ENCODE measurements at places on chromosomes 12 and 14.

- DNase-seq: no peak
These were observed 1.5 kb downstream of the SLC7A8 start for GRCh38 chr14:23181946-23182345.

DNA sequence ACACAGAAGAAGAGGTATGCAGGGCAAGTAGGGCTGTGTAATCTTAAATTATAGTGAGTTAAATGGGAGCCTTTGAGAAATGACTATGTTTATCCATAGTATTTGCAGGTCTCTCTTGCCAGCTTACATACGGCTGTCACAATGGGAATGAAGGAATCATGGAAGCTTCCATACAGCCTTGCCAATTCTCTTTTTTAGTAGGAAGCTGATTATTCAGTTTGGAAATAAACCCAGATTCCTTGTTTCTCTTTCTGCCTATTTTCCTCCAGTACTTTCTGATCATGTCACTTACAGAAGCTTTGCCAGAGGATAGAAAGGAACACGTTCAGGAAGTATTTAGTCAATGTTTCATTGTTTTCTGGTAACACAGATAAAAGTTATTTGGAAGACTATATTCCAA, 217.4 kb upstream of the DIO2 start:
- no peak for DNase-seq

- no peak for DNase-seq
These were observed 29.8 kb downstream of the KCNA1 start for GRCh38 chr12:4939418-4940023.

DNA sequence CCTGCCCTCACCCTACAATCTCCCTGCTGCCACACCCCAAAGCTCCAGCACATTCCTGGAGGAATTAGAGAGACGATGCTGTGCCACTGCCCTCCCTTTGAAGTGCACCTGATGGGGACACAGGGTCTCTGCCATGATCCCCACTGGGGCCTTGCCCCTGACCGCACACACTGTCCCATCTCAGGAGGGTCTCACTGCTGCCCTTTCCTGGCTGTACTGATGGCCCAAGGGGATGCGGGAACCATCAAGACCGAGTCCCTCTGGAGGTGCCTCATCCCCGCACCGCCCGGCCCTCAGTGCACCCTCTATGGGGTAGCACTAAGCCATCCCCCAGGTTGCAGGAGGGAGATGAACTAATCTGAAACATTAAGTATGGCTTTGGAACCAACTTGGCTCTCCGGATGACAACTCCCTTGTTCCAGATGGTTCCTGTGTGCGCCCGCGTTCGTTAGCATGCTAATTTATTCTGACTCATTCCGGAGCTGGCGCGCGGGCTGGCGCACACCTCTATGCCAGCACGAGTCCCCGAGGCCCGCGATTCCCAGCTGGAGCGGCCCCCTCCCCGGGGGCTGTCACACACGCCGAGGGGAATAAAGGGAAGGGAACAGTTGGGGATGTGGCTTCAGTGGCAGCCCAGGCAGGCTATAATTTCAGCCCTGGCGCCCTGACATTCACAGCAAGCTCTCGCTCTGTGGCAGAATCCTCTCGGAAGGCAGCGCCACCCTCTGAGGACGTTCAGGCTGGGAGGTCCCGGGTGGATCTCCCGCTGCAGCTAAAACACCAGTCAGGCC, 34.2 kb upstream of the C14orf180 start:
- peak; percentile 14 for DNase-seq

GRCh38 chr12:6452944-6453630, 1.2 kb downstream of the TAPBPL start:
- no peak for DNase-seq

DNA sequence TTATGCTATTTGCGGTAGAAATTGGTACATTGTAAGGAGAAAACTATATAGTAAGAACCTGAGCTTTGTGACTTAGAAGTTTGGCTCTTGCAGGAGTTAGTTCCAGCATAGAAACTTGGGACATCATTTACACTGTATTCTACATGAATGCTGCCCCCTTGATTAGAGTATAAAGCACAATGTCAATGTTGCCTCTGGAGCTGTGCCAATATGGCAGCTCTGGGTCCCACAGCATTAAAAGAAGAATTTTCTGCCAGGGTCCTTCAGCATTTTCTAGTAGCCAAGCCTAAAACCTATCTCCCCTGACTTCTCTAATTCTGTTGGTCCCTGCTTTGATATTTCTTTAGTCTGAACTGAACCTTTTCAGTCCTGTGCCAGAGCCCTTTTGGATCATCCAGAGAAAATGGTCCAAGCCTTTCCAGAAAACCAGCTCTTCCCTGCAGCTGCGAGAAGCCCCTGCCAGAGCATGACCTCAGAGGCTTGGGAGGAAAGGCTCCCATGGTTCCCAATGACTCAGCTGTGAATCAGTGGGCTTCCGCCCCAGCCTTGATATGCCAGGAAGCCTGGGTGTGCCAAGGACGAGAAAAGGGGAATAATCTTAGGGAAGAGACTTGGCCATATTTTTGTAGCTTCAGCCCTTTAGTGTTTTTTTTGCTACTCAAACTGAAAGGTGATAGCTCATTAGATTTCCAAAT, 43.2 kb downstream of the PLEKHG7 start:
- no peak for DNase-seq

DNA sequence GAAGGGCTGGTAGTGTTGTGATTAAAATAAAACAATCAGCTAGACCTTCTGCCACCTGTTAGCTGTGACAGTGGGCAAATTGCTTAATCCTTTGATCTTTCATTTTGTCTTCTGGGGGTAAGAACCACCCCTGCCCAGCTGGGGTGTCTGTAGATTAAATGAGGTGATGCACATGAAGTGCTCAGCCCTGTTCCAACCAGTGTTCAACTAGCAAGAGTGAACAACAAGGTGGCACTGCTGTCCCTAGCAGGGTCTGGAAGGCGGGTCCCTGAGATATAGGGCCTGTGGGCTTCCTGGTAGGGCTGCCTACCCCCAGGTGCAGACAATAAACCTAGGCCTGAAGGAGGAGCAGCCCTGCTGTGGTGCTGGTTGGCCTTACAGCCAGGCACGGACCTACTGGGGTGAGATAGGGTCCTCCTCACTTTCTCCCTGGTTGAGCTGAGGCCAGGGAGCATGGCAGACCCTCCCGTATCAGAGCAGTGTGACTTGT, 60.6 kb downstream of the ARL6IP4 start:
- DNase-seq: peak; percentile 42

GRCh38 chr14:95697764-95698163, 11.5 kb downstream of the TCL1B start:
- no peak for DNase-seq

DNA sequence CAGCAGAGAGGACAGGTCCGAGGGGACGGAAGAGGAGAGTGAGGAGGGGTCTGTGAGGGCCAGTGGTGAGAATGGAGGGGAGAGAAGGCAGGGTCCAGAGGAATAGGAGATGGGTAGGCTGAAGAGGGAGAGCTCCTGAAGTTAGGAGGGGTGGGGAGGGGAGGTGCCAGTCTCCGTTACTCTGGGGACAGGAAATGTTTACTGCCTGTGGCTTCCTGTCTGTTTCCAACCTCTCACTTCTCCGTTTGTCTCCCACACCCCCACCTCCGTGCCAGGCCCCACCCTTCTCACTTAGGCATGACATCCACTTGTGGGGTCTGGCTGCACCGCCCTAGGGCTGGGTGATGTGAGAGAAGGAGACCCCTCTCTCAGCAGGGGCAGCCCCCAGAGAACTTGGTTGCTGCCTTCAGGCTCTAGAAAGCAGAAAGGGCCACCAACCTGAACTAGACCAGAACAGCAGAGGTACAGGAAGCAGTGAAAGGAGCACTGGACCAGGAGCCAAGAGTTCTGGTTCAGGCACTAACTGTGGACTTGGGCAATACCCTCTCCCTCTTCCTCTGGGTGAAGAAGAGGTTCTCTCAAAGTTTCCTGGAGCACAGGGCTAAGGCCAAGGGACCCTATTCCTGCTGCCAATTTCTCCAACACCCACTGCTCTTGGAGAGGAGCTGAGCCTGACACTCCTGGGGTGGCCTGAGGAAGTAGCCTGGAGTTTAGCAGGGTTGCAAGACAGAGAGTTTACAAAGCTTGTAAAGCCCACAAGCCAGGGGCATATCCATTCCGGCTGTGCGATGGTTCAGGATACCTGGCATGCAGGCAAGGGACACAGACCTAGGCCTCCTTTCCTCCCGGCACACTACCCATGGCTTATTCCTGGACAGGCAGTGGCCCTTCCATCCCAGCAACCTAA, 5.5 kb downstream of the ITGA5 start:
- peak; percentile 90 for DNase-seq

- DNase-seq: peak; percentile 85
These were observed 1.4 kb upstream of the ARHGEF40 start for GRCh38 chr14:21068521-21069387.

GRCh38 chr14:99789581-99789980, 3.6 kb upstream of the EML1 start:
- DNase-seq: no peak

GRCh38 chr12:91870872-91871707, 274.6 kb downstream of the BTG1 start:
- no peak for DNase-seq

GRCh38 chr12:3747976-3748619, 4.8 kb downstream of the CRACR2A start:
- DNase-seq: no peak

GRCh38 chr12:76398106-76398505, 49.9 kb upstream of the BBS10 start:
- DNase-seq: no peak

GRCh38 chr12:39402922-39403321, 40.0 kb downstream of the KIF21A start:
- DNase-seq: no peak

- no peak for DNase-seq
These were observed 2.0 kb downstream of the TEX52 start for GRCh38 chr12:2854669-2855453.

DNA sequence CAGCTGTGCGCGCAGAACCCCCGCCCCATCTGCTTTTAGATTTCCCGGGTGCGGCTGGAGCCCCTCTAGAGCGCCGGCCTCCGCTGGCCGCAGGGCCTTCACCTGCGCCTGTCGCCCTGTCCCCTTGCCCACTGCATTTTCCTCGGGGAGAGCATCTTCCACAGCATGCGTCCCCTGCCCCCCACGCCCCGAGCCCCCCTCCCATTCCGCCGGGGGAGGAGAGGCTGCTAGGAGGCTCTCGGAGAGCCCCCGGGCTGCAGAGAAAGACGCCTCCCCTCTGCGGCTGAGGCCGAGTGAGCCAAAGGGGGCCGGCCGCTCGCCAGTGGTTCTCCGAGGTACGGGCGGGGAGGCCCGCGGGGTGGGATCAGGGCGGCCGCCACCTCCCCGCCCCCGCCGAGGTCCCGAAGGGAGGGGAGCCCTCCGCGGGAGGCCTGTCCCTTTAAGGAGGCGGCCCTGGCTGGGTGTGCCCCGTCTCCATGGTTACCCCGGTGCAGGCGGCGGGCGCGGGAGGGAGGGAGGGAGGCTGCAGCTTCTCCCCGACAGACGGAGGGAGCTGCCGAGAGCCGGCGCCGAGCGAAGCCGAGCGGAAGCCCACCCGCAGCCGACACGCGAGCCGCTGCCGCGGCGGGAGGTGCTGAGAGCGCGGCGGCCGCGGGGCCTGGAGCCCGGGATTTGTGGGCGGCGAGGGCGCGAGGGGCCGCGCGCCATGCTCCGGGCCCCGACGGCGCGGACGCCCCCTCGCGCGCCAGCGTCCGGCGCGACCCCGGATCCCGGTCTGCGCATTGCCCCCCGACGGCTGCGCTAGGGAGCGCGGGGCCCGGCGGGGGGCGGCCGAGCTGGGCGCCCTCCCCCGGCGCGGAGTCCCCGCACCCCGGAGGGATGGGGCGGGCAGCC, at the start of gene KCNH3:
Gene KCNH3, plus strand, starts transcription at position 521 of the 894 bp plus-strand sequence. CDS start 387 bp downstream, outside the sequence.
- peak; percentile 91 for DNase-seq

DNA sequence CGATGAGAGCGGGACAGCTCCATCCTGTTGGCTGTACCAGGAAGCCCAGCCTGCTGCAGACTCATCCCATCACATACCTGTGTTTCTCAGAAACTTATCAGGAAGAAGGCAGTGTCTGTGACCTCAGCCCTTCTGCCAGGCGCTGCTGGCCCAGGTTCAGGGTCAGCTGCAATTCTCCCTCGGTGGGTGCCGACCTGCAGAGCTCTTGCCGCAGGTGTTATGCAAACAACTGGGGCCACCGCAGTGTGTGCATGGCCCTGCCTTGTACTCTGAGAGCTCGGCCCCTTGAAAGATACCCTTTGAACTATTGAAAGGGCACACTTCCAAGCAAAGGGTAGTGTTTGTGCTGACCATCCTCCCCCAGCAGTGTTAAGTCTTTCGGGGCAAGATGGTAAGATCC, 322.2 kb upstream of the DIO3 start:
- DNase-seq: no peak

GRCh38 chr14:28936601-28937000, 170.0 kb downstream of the FOXG1 start:
- no peak for DNase-seq

DNA sequence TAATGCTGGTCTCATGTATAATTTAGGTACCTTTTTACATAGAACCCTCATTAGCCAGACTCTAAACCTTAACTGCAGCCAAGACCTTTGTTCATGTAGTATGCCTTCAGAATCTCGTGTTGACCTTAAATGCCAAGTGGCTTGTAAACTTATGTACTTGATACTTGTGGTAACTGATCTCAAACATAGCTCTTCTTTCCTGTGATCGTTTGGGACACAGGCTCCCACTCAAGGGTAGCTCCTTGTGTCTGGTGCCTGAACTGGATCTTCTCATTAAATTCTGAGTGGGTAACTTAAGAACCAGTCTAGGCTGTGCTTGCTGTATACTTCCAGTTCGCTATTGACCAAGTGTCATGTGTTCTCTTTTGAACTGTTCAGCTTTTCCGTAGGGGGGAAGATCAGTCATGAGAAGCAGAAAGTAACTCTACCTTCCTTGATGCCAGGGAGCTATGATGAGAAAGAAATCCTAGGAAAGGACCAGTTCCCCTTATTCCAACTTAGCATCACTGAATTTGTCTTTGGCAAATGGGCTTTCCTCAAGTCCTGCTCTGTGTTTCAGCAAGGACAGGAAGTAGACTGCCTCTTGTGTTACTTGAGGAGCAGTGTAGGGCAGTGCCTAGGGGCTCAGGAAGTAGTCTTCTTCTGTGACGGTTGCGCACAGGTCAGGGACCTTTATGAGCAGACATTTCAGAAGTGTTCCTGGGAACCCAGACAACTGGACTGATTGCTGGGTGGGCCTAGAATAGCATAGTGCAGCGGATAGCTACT, 2.5 kb downstream of the LGALS3 start:
- DNase-seq: peak; percentile 25

DNA sequence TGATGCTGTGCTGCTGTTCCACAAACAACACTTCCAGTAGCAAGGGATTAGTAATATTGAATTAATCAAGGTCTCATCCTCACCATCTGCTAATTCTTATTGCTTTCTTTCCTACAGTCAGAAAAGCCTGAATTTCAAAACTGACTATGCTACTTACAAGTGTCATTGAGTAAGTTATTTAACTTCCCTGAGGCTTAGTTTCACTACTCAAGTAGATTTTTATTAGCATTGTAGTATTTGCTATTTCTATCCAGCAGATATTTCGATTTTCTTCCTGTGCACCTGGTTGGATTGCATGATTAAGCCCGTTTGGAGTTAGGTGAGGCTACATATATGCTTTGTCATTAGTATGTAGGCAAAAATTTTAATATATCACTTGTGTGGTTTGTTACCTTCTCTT, 591.5 kb downstream of the TRHDE start:
- DNase-seq: no peak

- no peak for DNase-seq
These were observed 713.2 kb downstream of the FLRT2 start for GRCh38 chr14:86243158-86243557.

Measured in common myeloid progenitor, CD34-positive (primary cell).